ENCODE measurements at places on chromosomes 5 and 9.

GRCh38 chr9:6644346-6645104 is 1.0 kb downstream of the GLDC start:
- DNase-seq = no peak

GRCh38 chr5:53569453-53569852 is 9.0 kb downstream of the NDUFS4 start:
- DNase-seq = no peak

DNA sequence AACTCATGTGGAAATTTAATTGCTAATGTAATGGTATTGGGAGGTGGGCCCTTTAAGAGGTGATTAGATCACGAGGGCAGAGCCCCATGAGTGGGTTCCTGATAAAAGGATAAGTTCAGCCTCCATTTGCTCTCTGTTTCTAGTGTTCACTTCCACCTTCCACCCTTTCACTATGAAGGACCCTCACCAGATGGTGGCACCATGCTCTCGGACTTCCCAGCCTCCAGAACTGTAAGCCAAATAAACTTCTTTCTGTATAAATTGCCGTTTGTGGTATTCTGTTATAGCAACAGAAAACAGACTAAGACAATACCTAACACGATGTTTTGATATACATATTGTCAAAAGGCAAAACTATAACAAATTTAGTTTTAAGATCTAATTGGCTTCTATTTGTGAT is 166.2 kb downstream of the DEPDC1B start:
- no peak for DNase-seq

- DNase-seq = no peak
Measured at GRCh38 chr9:15389173-15389572, 33.5 kb upstream of the SNAPC3 start.

DNA sequence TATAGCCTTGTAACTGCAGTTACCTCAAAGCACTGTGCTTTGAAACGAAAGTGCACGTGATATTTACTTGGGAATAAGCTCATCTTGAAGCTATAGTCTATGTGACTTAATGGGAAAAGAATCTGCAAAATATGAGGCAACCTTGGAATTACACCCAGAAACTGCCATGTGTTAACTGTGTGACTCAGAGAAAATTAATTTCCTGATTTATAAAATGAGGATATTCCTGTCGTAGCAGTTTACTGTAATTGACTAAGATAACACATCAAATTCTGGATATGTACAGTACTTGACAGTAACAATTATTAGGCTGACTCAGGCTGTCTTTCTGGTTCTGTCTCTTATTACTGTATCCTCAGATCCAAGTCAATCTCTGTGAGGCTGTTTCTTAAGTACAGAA is 1079.9 kb upstream of the ACO1 start:
- peak; percentile 84 for DNase-seq

DNA sequence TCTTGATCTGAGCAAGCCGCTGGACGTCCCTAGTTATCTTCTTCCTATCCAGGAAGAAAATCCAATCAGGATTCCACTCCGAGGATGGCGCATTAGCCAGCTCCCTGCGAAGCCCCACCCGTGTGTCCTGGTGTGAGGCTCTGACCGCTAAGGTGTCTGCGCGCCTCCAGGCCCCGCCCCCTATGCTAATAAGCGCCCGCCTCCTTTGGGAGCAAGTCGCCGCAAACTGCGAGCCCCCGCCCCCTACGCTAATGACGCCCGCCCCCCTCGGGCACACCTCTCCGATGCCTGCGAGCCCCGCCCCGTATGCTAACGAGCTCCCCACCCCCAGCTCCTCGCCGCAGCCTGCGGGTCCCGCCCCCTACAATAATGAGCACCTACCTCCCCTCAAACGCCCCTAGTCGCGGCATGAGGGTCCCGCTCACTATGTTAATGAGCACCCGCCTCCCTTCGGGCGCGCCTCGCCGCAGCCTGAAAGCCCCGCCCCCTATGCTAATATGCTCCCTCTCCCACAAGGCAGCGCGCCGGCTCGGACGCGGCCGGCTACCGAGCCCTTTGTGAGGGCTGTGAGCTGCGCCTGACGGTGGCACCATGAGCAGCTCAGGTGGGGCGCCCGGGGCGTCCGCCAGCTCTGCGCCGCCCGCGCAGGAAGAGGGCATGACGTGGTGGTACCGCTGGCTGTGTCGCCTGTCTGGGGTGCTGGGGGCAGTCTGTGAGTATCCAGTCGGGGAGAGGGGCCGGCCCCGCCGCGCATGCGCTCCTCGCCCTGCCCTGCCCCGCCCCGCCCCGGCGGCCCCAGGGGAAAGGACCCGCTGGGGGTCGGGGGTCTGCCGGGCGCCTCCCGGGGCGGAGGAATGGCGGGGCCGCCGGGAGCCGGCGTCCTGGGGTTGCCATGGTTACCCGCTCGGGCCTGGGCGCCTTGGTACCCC is at the start of gene CACFD1:
TSS of gene CACFD1 (plus strand) at position 503 of the 929 bp plus-strand sequence. CDS start at position 592, 89 bp downstream.
- peak; percentile 93 for DNase-seq

DNA sequence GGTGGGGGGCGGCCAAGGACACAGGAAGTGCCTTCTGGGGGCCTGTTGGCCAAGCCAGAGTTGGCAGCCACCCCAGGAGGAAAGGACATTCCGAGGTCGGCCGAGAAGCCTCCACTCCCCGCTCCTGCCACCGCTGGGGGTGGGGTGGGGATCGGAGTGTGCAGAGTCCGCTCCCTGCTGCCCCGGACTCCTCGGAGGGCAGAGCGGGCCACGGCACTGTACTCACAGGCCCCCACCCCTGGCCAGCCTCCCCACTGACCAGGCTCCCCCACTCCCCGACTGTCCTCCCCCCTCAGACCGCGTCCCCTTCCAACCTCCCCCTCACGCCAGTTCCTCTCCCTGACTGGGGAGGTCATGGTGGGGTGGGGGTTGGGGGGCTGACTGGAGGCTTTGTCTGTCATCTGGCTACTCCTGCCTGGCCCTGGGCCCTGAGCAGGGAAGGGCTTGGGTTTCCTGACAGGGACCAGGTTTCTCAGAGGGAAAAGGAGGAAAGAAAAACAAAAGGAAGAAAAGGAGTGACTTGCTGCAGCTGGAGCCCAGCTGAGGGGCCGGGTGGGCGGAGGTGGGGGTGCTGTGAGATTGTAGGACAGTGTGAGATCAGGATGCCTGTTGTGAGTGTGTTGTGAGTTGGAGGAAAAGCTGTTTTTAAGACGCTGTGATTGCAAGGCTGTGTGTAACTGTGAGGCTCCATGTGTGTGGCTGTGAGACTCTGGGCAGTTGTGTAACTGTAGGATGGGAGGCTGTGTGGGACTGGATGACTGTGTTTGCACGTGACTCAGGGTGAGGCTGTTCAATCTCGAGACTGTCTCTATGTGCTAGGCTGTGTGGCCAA is 29.7 kb downstream of the CNTFR start:
- DNase-seq = peak; percentile 50

DNA sequence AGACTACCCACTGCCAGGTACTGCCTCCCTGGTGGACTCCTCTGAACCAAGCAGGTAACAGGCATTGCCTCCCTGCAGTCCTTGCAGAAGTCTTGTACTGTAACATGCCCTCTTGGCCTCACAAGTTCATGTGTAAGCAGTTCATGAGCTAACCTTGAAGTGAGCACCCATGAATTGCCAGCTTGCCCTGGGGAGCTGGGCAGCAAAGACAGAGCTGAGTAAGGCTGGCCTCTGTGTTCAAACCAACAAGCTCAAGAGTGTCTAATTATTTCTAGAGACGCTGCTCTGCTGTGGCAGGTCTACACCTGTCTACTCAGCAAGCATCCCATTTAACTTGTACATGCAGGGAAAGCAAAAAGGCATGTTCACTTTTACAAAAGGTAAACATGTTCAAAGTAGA is 113.5 kb downstream of the FEM1C start:
- DNase-seq = no peak

GRCh38 chr9:34653151-34654072 is 1.4 kb downstream of the IL11RA start:
- no peak for DNase-seq

DNA sequence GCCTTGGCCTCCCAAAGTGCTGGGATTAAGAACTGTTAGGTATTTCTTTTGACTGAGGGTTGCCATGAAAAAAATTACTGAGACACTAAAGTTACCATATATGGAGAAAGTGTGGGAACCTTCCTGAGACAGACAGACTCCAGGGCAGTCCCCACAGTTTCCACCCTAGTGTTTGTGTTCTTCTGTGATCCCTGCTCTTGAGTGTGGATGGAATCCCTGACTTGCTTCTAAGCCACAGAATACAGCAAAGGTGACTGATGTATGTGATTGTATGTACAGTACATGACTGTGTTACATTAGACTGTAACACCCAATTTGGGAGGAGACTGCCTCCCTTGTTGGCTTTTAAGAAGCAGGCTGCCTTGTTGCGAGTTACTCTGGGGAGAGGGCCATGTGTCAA is 24.7 kb upstream of the ADAM19 start:
- no peak for DNase-seq

GRCh38 chr9:38183994-38184568 is 115.1 kb upstream of the SHB start:
- DNase-seq = peak; percentile 84

DNA sequence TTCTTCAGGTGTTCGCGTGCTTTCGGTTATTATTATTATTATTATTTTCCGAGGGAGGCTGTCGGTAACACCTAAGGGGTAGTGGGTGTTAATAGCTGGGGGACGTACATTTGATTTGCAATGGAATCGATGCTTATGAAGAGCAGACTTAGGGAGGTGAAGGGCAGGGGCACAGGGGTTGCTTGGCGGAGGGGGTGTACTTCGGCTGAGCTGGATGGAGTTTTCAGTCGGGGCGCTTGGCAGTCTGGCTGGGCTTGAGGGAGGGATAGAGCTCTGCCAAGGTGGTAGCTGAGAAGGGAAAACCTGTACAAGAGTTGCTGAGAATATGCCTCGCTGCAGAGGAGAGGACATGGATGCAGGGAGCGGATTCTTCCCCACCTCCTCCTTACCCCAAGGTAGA is 617 bp upstream of the PTPRD start:
- no peak for DNase-seq

GRCh38 chr9:98702835-98703380 is 5.8 kb downstream of the GABBR2 start:
- no peak for DNase-seq

DNA sequence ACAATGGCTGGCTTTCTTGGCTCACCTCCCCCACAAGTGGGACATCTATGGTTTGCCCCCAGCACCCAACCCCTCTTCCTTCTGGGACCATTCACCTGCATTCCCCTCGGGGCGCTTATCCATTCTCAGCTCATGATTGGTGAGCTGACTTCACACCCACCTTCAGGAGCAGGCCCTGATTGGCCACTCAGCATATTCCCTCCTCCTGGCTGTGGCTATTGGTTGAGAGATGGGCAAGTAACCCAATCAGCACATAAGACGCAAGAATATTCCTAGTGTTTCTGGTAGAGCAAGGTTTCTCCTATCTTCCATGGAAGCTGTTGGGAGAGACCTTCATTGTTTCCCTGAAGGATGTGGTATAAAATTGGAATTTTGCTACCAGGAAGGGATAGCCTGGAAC is 22.7 kb upstream of the UNC5A start:
- no peak for DNase-seq

DNA sequence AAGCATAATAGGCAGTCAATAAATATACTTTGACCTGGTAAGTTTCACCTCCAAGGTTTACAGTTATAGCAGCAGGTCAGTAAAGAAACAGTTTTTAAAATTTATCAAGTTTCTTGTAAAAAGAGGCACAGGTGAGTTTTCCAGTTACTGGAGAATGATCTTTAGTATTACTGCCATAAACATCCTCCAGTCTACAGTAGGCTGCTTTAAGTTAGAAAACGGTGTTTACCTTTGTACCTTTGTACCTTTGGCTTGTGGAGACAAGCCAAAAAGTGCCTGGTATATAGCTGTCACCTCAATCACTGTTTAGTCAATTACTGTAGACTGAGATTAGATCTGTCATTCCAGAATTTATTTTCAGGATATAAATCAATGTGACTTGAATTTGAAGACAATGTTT is 42.7 kb upstream of the SRFBP1 start:
- DNase-seq = no peak

GRCh38 chr9:135908093-135908753 is 877 bp upstream of the CAMSAP1 start:
- DNase-seq = no peak

DNA sequence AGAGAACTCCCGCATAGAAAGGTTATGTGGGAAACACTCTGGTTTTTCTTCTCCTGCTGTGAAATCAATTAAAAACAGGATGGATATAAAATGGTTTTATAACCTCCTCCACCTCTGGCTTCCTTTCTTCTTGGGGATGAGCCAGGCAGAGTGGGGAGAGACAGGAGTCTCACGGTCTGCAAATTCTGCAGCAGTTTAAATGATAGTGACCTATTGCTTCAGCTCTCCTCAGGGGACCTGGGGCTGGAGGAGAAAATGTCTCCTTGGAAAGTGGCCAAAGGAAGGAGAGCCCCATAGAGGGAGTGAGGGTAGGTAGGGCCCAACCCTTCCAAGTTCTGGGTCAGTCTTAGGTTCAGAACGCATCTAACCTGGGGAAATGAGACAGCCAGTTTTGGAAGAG is 118.8 kb downstream of the MTX3 start:
- DNase-seq = no peak

GRCh38 chr5:125311743-125312142 is 565.3 kb upstream of the ZNF608 start:
- DNase-seq = peak; percentile 70

DNA sequence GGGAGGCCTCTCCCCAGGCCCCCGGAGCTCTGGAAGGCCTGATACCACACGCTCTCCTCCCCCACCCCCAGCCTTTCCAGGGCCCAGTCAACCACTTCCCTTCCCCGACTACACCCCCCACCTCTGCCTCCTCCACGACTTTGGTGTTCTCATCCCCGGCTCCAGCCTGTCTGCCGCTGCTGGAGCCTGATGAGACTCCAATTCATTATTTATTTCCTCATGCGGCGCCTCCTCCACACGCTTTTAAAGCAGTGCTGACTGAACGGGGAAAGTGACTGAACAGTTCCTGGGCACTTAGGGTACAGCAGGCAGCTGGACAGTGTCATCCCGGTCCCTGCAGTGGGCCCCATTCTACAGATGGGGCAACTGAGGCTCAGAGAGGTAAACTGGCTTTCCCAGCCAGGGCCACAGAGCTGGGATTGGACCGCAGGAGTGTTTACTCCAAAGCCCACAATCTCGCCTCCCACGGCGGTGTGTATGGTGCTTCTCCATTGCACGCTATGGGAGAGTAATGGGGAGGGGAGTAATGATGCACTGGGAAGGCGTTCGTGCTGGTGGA is 15.9 kb upstream of the RPL26L1 start:
- DNase-seq = no peak

- no peak for DNase-seq
Measured at GRCh38 chr5:74957029-74957784, 91.0 kb upstream of the FAM169A start.

GRCh38 chr9:86766511-86766910 is 180.8 kb downstream of the GAS1 start:
- no peak for DNase-seq

DNA sequence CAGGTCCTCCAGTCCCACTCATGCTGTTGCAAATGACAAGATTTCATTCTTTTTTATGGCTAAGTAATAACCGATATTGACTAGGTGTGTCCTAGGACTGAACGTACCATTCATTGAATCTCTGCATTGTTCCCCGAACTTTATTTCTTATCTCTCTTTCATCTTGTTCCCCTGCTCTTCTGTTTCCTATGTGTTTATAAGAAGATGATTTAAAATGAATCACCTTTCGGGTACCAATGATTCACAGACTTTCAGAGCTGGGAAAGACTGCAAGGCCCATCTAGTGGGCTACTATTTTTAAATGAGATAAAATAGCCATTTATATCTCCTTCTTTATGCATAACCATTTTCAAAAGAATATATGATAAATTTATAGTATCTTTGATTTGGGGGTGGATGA is 133.0 kb downstream of the CDH18 start:
- DNase-seq = peak; percentile 9

- no peak for DNase-seq
Measured at GRCh38 chr5:149824846-149825245, 94.7 kb downstream of the PPARGC1B start.

Measured in MCF 10A (cell line).